ENCODE measurements at places on chromosomes 1 and 21. TPM values are rescaled to one million over a fixed set of nuclear protein-coding genes. Genes with fewer than 3 reads are reported as not detected.

Gene PROX1
- not detected for polyA plus RNA-seq

Gene CCDC190
- not detected for polyA plus RNA-seq

Gene DMBX1
- not detected for polyA plus RNA-seq

Gene OR2T11
- polyA plus RNA-seq: not detected

Gene KIAA0040
- 11.8 TPM for polyA plus RNA-seq

Gene ALG14
- 3.2 TPM for polyA plus RNA-seq

Gene SIPA1L2
- 0.54 TPM for polyA plus RNA-seq

Gene HSPB7
- not detected for polyA plus RNA-seq

Gene ZFP69B
- 1.3 TPM for polyA plus RNA-seq

Gene OLIG2
- polyA plus RNA-seq: not detected

Gene SYTL1
- 158 TPM for polyA plus RNA-seq

Gene GNG12
- polyA plus RNA-seq: not detected

Gene CLDN17
- polyA plus RNA-seq: not detected

Gene PAQR6
- polyA plus RNA-seq: 1.3 TPM

Gene S100A3
- not detected for polyA plus RNA-seq

Gene OR14K1
- not detected for polyA plus RNA-seq

Gene KRTAP7-1
- polyA plus RNA-seq: not detected

Gene HLX
- polyA plus RNA-seq: not detected

Gene AKIRIN1
- 74.8 TPM for polyA plus RNA-seq

Gene LAMB3
- 1.6 TPM for polyA plus RNA-seq

Gene LGR6
- polyA plus RNA-seq: 26.8 TPM

Gene WDR47
- 6.0 TPM for polyA plus RNA-seq

Gene GJA8
- not detected for polyA plus RNA-seq

Gene SRGAP2
- 21.3 TPM for polyA plus RNA-seq

Gene CHRM3
- polyA plus RNA-seq: not detected

Gene NUDT17
- not detected for polyA plus RNA-seq

Gene KDM1A
- polyA plus RNA-seq: 28.8 TPM

Gene KCNJ9
- polyA plus RNA-seq: not detected

Gene MIXL1
- polyA plus RNA-seq: not detected

Gene PPIAL4G
- not detected for polyA plus RNA-seq

Gene AIM2
- polyA plus RNA-seq: 0.34 TPM

Gene C1orf94
- not detected for polyA plus RNA-seq

Gene SV2A
- not detected for polyA plus RNA-seq

Gene OR2AK2
- not detected for polyA plus RNA-seq

Gene PLCH2
- polyA plus RNA-seq: 2.9 TPM

Gene FCRL2
- polyA plus RNA-seq: not detected

Gene SAMD11
- polyA plus RNA-seq: not detected

Gene TIAM1
- 24.7 TPM for polyA plus RNA-seq

Gene REN
- not detected for polyA plus RNA-seq

Gene JAM2
- not detected for polyA plus RNA-seq

Gene AMY1A
- polyA plus RNA-seq: not detected

Gene ZNF124
- polyA plus RNA-seq: 5.7 TPM

Gene HYI
- 4.5 TPM for polyA plus RNA-seq

Gene FLG
- polyA plus RNA-seq: not detected

Gene SPATA17
- polyA plus RNA-seq: not detected

Gene ZNF593OS
- polyA plus RNA-seq: 0.45 TPM

Gene ASCL5
- not detected for polyA plus RNA-seq

Gene CD5L
- not detected for polyA plus RNA-seq

Gene LCE6A
- polyA plus RNA-seq: not detected

Gene INTS11
- 67.5 TPM for polyA plus RNA-seq

Gene ALPL
- polyA plus RNA-seq: not detected

Gene TDRKH
- 16.1 TPM for polyA plus RNA-seq

Gene SF3B4
- 70.1 TPM for polyA plus RNA-seq

Gene NMNAT2
- polyA plus RNA-seq: not detected

Gene FCGR2B
- polyA plus RNA-seq: 8.6 TPM
